NCI-H1694 treated with DMSO at 0.1 percent for 48 hours (cell line): ENCODE measurements at places on chromosomes 16 and 17.

GRCh38 chr16:53920988-53921387 is 217.0 kb downstream of the FTO start:
- DNase-seq: no peak

DNA sequence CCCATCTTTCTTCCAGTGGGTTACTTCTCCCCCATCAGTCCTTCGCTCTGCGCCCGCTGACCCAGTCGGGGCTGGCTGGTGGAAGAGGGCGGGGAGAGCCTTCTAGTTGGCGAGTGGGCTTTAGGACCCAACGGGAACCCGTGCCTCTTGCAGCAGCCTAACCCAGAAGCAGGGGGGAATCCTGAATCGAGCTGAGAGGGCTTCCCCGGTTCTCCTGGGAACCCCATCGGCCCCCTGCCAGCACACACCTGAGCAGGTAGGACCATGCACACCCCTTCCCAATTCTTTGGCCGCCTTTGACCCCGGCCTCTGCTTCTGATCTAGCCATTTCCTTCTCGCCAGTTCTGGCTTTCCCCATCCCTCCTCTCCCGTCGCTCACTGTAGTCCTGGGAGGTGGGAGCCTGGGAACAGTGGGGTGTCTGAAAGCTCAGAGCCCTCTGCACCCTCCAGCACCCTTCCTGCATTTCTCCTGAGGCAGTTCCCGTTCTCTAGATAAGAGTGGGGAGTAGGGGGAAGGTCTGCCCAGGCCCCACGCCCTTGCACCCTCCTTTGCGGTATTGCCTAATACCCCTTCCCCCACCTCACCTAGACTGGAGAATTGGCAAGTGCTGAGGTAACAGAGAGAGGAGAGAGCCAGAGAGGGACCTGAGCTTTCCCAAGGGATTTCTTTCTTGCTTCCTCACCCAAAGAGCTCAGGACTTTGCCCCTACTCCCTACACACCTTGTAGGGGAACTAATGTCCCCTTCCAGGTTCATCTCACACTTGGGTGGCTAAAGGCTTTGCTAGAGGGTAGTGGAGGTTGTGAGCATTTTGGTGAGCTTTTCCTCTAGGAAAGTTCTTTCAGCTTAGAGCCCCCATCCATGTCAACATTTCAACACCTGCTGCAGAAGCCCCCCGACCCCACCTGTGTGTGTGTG is at the start of gene RARA:
TSS of gene RARA (plus strand) at position 150 of the 918 bp plus-strand sequence. CDS start 22,039 bp downstream, outside the sequence.
- peak; percentile 51 for DNase-seq

DNA sequence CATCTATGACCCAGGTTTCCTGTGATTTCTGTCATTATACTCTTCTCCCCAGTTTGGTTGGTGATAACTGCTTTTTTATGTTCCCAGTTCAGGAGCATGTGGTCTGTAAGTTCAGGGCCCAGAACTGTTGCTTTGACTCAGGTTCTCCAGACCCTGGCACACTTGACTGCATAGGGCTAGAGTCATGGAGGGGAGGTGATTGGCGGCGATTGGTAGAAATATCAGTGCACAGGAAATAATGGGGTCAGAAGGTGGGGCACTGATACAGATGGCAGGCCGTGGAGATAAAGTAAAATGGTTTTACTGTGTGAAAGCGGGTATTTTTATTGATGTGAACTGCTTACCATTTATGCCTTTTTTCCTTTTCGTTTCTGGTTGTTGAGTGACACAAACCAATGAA is 28.7 kb downstream of the TAC4 start:
- DNase-seq: no peak

DNA sequence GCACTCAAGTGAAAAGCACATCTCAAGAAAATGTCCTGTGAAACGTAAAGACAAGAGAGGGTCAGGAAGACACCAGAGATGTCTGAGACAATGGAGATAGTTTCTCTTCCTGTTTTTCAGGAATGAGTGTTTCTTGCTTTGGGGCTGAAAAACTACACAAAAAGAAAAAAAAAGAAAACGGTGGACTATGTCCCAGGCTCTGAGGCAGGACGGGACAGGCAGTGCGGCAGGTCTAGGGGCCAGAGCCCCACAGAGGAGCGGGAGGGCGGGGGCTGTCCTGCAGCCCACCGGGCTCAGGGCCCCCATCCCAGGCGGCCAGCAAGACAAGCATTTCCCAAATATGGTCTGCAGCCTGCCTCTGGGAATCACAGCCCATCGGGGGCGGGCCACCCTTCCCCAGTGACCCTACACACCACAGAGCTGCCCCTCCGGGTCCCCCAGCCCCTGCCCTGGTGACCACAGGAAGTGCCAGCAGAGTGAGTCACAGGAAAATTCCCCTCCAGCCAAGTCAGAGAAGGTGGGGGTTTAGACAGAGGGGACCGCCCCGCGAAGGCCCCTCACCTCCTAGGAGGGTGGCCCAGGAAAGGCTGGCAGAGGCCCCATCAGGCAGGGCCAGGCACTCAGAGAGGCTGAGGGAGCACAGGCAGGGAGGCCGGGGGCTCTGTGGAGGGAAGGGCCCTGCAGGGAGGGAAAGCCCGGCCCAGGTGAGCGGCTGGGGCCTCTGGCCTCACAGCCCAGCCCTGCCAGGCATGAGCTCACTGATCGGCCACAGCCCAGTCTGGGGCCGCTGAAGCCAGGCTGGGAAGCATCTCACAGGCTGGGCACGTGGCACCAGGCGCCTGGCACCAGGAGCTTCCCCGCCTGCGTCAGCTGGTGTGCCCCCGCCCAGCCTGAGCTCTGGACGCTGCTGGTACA is 6.3 kb downstream of the BCAR1 start:
- no peak for DNase-seq

DNA sequence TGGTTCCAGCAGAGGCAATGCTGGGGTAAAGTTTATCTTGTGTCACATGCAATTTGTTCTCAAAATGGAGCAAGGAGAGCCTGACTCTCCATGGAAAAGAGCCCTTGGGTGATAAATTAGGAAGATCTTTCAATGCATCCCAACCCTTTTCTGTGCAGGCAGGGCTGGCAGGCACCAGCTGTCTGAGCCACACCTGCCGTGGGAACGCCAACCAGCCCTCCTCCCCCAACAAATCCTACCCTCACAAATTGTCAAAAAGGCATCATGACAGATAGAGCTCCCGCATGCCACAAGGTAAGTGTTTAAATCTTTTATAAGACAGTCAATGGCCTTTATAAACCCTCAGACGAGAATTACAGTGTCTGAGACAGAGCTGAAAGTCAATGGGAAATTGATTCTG is 418.5 kb upstream of the CDH5 start:
- no peak for DNase-seq

GRCh38 chr17:80527016-80527645 is 17.5 kb upstream of the RPTOR start:
- DNase-seq: no peak

GRCh38 chr17:75518201-75518600 is 1.9 kb downstream of the TSEN54 start:
- no peak for DNase-seq

GRCh38 chr16:72226136-72226535 is 54.2 kb upstream of the PMFBP1 start:
- no peak for DNase-seq

DNA sequence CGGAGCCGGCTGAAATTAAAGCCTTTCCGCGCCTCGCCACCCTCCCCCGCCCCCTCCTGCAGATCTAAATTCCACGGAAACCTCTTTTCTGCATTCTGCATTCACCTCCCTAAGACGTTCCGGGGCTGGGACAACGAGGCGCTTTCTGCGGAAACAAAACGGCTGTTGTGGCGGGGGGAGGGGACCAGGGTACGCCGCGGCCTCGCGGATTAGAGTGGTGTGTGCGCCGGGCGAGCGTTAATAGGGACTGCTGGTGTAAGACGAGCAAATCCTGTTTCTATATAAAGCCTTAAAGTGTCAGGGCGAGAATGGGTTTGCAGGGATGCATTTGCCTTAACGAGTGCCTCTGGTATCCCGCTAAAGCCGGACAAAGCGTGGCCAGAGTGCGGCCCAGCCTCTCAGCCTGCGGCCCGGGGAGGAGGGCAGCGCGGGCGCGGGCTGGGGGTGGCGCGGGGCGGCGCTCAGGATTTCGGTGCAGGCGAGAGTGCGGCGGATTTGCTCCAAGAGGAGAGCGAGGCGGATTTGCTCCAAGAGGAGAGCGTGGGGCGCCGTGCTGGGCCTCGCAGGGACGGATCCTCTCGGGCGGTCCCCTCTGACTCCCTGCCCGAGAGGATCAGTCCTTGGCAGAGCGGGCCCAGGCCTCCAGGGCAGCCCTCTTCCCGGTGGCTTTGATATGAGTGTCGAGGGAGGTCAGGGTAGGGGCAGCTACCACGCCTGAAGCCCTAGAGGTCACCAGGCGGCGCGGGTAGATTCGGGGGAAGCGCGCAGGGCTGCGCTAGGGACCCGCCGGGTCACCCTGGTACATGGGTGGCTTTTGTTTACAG is 5.1 kb downstream of the BAHCC1 start:
- DNase-seq: no peak

DNA sequence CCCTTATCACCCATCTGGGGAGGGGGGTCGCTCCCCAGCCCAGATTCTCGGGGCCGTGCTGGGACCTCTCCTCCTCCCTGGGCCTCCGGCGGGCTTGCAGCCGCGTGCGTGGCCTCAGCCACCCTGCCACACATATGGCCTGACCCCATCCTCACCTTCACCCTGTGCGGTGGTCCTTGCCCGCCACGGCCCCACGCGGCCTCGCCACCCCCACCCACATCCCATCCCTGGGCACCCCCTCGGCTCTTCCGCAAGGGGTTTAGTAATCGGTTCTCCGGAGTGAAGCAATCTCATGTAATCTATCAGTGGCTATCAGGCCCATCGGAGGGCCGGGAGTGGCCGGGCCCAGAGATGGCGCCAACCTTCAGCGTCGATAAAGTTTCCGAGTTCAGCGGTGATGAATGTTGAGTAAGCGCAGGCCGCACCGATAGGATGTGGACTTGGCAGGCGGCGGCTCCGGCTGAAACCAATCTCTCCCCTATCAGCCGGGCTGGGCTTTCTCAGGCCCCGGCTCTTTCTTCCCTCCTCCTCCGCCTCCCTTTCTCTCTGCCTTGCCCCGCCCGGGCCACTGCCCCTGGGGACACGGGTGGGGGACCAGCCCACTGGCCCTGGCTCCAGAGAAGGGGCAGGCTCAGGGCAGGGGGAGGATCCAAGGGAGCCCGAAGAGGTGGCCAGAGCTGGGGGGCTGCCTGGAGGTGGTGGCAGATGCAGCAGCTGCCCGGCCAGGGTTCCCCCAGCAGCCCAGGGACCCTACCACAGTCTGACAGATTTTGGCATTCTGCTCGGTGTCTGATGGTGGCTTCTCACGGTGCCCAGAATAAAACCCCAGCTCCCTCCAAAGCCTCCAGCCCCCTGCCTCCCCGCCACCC is 20.8 kb downstream of the ZFPM1 start:
- no peak for DNase-seq

DNA sequence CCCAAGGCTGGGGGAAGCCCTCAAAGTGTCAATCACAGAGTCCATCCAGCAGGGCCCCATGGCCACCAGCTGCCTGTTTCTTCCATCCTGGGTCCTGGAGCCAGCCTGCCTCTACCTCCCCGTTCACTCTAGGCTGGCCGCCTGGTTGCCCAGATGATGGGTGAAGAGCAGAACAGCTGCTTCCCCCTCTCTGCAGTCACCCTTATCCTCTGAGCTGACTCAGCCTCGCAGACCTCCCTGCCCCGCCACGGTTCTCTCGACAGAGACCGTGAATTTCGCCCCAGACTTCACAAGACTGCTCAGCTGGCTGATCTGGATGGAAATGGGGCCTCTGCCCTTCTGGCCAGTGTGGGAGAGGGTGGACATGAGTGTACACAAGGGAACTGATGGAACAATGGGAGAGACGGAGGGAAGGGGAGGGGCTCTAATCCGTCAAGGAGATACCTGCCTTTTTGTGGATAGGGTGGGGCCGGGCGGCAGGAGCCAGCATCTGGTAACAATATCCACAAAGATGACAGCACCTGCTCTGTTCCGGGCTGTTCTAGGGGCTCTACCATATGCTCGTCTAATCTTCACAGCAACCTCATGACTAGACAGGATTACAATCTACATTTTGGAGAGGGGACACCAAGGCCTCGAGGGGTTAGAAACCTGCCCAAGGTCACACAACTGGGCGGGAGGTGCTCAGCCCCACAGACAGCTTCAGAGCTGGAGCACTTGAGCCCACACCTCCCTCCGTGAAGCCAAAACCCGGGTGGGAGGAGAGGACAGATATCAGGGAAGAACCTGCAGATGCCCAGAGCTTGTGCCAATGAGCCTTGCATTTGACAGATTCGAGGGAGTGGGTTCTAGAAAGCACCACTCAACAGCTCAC is 136.0 kb downstream of the SDK2 start:
- peak; percentile 19 for DNase-seq

DNA sequence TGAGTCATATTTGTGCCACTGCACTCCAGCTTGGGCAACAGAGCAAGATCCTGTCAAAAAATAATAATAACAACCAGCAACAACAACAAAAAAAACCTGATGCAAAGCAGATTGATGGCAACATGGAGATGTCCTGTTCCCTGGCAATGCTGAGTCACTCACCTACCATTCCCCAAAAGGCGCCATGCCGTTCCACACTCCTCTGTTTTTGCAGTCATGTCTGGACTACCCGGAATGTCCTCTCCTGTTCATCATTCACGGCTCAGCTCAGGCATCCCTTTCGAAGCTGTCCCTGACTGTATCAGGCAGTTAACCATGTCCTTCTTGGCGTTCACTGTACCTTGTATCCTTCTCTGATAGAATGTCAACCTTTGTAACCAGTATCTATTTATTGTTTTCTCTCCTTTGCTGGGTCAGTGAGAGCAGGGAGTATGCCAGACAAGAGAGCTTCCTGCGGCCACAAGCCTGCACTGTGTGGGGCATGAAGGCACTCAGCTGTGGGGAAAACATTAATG is 147.7 kb downstream of the ABCC12 start:
- no peak for DNase-seq

GRCh38 chr17:29577385-29578211 is 9.1 kb downstream of the TP53I13 start:
- DNase-seq: peak; percentile 23

GRCh38 chr16:85879975-85880831 is 18.8 kb upstream of the IRF8 start:
- no peak for DNase-seq
